CD4-positive, alpha-beta memory T cell (primary cell): ENCODE measurements at places on chromosomes 1 and 21. TPM values are rescaled to one million over a fixed set of nuclear protein-coding genes. Genes with fewer than 3 reads are reported as not detected.

The DYNLT5 gene
- total RNA-seq: not detected

GRCh38 chr1:52054496-52055065 lies 410 bp downstream of the TXNDC12 start:
- peaks cover 43% of the 10 kb centered on the region for H3K4me1 ChIP-seq
- no peak for DNase-seq
- H3K27ac ChIP-seq: peak overlapping the region; percentile 88
- H3K4me3 ChIP-seq: peak overlapping the region; percentile 92
- H3K36me3 ChIP-seq: no peaks in the 10 kb centered on the region

GRCh38 chr1:189349607-189350006 lies 1128.1 kb downstream of the BRINP3 start:
- no peak for DNase-seq
- H3K27me3 ChIP-seq: no peaks in the 10 kb centered on the region
- no peaks in the 10 kb centered on the region for H3K4me1 ChIP-seq
- no peak overlapping the region for H3K27ac ChIP-seq
- no peaks in the 10 kb centered on the region for H3K36me3 ChIP-seq

DNA sequence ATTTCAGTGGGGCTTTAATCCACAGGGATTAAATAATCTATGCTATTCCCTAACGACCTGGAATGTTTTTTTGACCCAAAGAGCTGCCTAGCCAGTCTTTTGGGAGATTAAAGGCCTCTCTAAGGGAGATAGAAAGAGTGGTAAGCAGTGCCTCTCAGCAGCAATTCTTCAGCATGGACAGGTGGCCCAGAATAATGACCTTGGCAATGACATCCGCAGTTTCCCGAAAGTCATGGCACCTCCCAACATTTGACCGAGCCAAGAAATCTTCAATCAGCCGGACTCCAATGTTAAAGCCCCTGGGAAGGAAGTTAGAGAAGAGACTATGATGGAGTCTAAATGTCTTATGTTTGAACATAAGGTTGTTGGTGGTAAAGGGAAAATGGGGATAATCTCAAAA lies 9.8 kb downstream of the TRAPPC3 start:
- H3K4me1 ChIP-seq: peaks cover 6% of the 10 kb centered on the region
- peaks cover 36% of the 10 kb centered on the region for H3K36me3 ChIP-seq
- no peaks in the 10 kb centered on the region for H3K27me3 ChIP-seq
- no peak overlapping the region for H3K4me3 ChIP-seq
- H3K27ac ChIP-seq: no peak overlapping the region

DNA sequence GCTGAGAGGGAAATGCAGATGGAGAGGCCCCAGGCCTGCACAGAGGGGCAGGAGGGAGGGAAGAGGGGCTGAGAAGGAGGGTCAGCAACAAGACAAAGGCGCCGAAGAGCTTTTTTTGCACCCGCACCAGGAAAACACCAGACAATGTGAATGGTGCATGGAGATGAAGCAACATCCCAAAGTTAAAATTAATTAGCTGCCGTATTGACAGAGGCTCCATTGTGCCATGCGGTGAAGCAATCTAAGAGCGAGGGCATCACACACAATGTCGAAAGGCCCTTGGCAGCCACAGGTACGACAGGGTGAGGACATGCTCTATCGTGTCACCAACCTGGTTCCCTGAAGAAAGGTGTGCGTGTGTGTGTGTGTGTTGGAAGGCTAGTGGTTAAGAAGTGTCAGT lies 41.2 kb downstream of the SSBP3 start:
- DNase-seq: no peak
- peaks cover 10% of the 10 kb centered on the region for H3K4me1 ChIP-seq
- H3K27me3 ChIP-seq: no peaks in the 10 kb centered on the region
- peaks cover 5% of the 10 kb centered on the region for H3K36me3 ChIP-seq

DNA sequence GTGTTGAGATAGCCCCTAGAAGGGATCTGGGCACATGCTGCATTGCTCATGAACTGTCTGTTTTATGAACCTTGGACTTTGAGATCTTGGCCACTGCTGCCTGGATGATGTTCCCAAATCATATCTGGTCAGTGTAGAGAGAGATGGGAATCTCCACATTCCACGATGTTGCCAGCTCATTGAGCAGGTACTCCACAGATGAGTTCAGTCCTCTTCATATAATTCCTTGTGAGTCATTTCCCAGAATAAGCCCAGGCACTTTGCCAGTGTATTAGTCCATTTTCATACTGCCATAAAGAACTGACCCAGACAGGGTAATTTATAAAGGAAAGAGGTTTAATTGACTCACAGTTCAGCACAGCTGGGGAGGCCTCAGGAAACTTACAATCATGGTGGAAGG lies 254.0 kb upstream of the RUNX1 start:
- no peak overlapping the region for H3K27ac ChIP-seq
- H3K4me3 ChIP-seq: no peak overlapping the region
- no peaks in the 10 kb centered on the region for H3K36me3 ChIP-seq
- H3K27me3 ChIP-seq: no peaks in the 10 kb centered on the region

The RBM11 gene
- total RNA-seq: 1.7 TPM

GRCh38 chr1:244035358-244035757 lies 15.7 kb upstream of the ZBTB18 start:
- H3K27me3 ChIP-seq: no peaks in the 10 kb centered on the region
- H3K4me3 ChIP-seq: no peak overlapping the region
- H3K4me1 ChIP-seq: no peaks in the 10 kb centered on the region
- no peak overlapping the region for H3K27ac ChIP-seq
- no peak for DNase-seq

DNA sequence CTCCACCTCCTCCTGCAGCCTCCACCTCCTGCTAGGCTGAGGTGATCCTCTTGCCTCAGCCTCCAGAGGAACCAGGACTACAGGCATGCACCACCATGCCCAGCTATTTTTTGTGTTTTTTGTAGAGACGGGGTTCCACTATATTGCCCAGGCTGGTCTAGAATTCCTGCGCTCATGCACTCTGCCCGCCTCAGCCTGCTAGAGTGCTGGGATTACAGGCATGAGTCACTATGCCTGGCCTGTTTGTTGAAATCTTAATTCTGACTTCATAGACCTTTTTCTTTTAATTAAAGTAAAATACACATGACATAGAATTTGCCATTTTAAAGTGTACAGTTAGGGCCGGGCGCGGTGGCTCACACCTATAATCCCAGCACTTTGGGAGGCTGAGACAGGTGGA lies 42.7 kb downstream of the FAAP20 start:
- no peak overlapping the region for H3K4me3 ChIP-seq
- no peaks in the 10 kb centered on the region for H3K27me3 ChIP-seq
- no peaks in the 10 kb centered on the region for H3K36me3 ChIP-seq
- peaks cover 34% of the 10 kb centered on the region for H3K4me1 ChIP-seq

The CDC42 gene
- total RNA-seq: 202 TPM

- H3K4me1 ChIP-seq: no peaks in the 10 kb centered on the region
- no peak for DNase-seq
- no peaks in the 10 kb centered on the region for H3K36me3 ChIP-seq
- H3K27ac ChIP-seq: no peak overlapping the region
- no peaks in the 10 kb centered on the region for H3K27me3 ChIP-seq
Measured at GRCh38 chr1:22309572-22309971, 142.1 kb upstream of the ZBTB40 start.

GRCh38 chr1:41700986-41701535 lies 216.6 kb upstream of the EDN2 start:
- no peak overlapping the region for H3K27ac ChIP-seq
- H3K4me3 ChIP-seq: no peak overlapping the region
- no peak for DNase-seq
- H3K27me3 ChIP-seq: no peaks in the 10 kb centered on the region
- H3K36me3 ChIP-seq: no peaks in the 10 kb centered on the region
- peaks cover 6% of the 10 kb centered on the region for H3K4me1 ChIP-seq

DNA sequence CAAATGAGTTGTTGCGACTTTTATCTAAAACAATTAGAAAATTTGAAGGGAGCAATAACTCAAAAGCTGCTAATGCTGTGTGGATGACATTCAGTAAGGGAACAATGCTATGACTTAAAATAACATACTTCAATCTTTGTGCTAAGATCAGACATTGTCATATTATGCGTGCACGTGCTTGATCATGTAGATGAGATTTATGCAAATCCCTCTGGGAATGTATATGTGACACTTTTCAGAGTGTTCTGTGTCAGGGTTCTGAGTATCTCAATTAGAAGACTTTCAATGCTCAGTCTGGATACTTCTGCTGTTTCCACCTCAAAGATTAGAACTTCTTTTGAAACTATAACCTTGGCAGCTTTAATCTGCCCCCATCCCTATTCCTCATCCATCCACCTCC lies 18.6 kb upstream of the POU2F1 start:
- H3K4me1 ChIP-seq: no peaks in the 10 kb centered on the region
- no peaks in the 10 kb centered on the region for H3K27me3 ChIP-seq
- H3K36me3 ChIP-seq: no peaks in the 10 kb centered on the region
- DNase-seq: no peak

- no peaks in the 10 kb centered on the region for H3K27me3 ChIP-seq
- H3K27ac ChIP-seq: no peak overlapping the region
- no peaks in the 10 kb centered on the region for H3K36me3 ChIP-seq
- no peaks in the 10 kb centered on the region for H3K4me1 ChIP-seq
- no peak overlapping the region for H3K4me3 ChIP-seq
Measured at GRCh38 chr1:9151328-9151860, 22.5 kb upstream of the GPR157 start.

DNA sequence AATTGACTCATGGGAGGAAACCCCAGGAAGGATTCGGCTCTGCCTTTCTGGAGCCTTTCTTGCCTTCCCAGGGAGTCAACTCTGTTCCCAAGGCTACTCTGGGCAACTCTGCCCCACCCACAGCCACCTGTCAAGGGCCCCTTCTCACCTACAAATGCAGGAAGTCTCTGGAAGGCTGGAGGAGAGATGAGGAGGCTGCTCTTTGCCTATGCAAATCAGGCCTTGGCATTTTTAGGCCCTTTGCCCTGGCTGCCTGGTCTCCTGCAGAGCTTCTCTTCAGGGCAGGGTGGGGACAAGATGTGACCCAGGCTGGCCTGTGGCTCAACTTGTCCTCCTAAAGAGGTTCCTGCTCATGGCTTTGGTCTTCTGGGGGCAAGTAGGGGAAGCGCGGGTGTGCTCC lies 5.4 kb downstream of the SLC6A9 start:
- H3K4me1 ChIP-seq: peaks cover 9% of the 10 kb centered on the region
- H3K27ac ChIP-seq: no peak overlapping the region
- H3K4me3 ChIP-seq: no peak overlapping the region
- DNase-seq: no peak
- no peaks in the 10 kb centered on the region for H3K36me3 ChIP-seq

The ACKR1 gene
- not detected for total RNA-seq

The TGFBR3 gene
- total RNA-seq: 44.4 TPM

- no peak overlapping the region for H3K27ac ChIP-seq
- no peak overlapping the region for H3K4me3 ChIP-seq
- H3K4me1 ChIP-seq: no peaks in the 10 kb centered on the region
- no peak for DNase-seq
Measured at GRCh38 chr1:3668585-3669300, 16.4 kb downstream of the TP73 start.

The CRYAA gene
- not detected for total RNA-seq

- DNase-seq: no peak
- no peak overlapping the region for H3K27ac ChIP-seq
- H3K36me3 ChIP-seq: no peaks in the 10 kb centered on the region
- H3K4me1 ChIP-seq: no peaks in the 10 kb centered on the region
- no peak overlapping the region for H3K4me3 ChIP-seq
Measured at GRCh38 chr1:14733779-14734140, 135.3 kb downstream of the KAZN start.

- H3K27me3 ChIP-seq: no peaks in the 10 kb centered on the region
- H3K36me3 ChIP-seq: no peaks in the 10 kb centered on the region
- no peak overlapping the region for H3K4me3 ChIP-seq
- no peak for DNase-seq
- no peak overlapping the region for H3K27ac ChIP-seq
Measured at GRCh38 chr1:166391279-166392066, 224.7 kb upstream of the FAM78B start.

- no peaks in the 10 kb centered on the region for H3K36me3 ChIP-seq
- no peak overlapping the region for H3K27ac ChIP-seq
- peaks cover 18% of the 10 kb centered on the region for H3K4me1 ChIP-seq
- no peak overlapping the region for H3K4me3 ChIP-seq
- DNase-seq: peak; percentile 41
- H3K27me3 ChIP-seq: no peaks in the 10 kb centered on the region
Measured at GRCh38 chr1:87449348-87449963, 120.8 kb downstream of the LMO4 start.

The FCGR1A gene
- not detected for total RNA-seq

The ANKRD35 gene
- not detected for total RNA-seq
